ENCODE measurements at places on chromosomes 3 and 15.

DNA sequence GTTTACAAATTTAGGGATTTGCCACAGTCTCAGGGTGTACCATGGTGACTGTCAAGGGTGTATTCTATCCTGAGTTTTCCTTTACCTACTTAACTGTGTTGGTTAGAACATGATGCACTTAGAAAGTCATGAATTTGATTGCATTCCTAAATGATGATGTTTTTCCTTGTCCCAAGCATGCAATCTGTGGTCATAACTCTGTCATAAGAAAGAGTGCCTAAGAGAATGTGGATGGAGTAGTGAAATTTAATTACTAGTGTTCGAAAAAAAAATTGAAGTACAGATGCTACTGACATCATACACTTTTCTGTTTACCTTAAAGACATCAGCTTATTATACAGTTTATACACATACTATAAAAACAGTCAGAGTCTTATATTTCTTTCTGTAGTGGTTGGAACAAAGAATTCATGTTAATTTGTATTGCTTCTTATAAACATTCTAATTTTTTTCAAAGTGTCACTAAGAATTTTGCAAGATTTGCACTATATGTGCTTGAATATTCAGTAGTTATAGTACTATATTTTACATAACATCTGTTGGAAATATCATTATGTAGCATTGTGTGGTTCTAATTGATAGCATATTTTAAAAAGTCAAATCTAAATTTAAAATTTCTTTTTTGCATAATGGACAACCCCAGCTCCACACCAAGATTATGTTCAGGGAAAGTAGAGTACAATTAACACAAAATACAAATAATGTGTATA, 231.3 kb upstream of the KCNMB2 start:
- no peak for DNase-seq

DNA sequence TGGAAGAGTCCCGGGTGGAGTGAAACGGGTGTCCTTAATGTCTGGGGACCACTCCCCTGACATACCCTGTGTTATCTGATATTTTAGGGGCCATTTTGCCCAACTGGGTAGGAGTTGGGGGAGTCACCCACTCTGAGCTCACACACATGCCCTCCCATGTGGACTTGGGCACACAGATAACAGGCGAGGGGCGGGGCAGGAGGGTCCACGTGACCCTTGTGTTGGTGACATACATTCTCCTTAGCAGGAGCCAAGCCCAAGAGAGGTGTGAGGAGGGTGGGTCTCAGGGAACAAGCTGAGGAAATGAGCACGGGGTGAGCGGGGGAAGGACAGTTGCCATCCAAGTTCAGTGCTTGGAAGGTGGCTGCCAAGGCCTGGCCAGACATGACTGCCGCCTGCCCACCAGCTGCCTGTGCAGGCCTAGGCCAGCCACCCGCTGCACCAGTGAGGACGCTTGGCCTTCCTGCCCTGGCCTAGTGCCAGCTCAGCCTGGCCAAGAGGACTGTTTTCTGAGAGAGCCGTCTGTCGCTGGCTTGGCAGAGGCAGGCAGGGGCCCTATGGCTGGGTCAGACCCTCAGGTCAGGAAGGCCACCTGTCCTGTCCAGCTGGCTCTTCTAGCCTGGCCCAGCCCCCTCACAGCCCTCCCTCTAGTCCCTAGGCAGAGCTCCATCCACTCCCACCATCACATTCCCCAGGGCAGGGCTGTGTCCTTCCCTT, 31.3 kb upstream of the TMEM115 start:
- DNase-seq = no peak

DNA sequence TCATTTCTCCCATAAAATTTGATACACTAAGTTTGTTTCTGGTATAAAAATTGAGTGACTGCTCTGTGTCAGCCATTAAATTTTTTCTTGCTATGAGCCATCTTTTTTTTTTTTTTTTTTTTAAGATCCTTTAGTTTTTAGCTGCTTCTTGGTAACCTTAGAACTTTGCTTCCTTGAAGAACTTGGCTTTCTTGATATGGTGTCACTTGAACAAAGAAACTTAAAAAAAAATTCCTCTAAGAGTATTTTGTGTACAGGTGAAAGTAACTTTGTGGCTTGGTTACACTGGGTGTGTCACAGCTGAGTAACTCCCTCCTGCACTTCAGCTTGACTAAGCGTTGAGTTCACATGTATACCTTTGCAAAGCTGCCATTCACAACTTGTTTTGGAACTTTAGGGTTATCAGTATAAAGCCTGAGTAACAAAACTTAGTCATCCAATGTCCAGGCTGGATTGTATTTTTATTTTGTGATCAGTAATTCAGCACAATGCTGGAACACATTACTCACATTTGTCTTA, 6.5 kb downstream of the CHD2 start:
- no peak for DNase-seq

DNA sequence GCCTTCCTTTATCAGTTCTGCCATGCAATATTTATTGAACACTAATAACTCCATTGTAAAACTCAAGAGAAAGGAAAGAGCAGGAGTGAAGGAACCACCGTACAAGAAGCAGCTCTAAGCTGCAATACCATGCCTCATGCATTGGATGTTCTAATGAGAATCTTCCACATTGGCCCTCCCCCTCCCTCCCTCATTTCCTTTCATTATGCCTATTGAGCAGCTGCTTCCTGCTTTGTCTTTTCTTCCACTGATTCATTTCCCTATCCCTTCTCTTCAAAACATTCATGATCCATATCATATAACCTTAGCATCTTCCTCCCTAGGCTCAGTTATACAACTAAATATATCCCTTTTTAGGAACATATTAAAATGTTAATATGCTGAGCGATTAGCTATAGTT, 698.7 kb upstream of the GOLIM4 start:
- DNase-seq = no peak

DNA sequence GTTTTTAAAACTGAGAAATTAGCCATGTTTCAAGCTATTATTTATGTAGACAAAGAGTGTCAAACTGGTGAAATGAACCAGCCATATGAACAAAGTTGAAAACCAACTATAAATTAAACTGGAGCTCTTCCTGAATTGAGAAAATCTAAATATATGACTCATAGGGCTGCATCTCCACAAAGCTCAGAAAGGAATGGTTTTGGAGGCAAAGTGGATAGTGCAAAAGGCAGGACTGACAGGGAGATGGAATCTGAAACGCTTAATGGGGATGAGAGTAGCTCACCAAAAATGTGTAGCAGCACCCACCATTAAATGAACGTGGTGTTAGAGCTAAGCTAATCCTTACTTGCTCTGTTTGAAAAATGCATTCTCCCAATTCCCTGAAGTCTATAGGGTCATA, 1066.0 kb downstream of the AGBL1 start:
- DNase-seq = no peak

- no peak for DNase-seq
Measured at GRCh38 chr3:139987908-139988307, 52.9 kb downstream of the CLSTN2 start.

DNA sequence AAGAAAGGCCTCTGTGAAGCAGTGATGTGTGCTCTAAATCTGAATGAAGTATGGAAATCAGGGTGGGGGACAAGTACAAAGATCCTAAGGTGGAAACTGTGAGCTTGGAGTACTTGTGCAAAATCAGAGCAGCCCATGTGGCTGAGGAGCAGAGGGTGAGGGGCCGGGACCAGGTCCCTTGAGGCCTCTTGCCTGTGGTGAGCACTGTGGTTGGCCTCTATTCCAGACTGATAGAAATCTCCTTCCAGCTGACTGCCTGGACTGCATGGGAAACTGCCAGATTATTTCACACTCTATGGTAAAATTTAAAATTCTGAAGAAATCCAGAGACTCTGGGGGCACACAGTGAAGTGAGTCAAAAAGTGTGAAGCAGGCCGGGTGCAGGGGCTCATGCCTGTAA, 81.4 kb downstream of the TM4SF4 start:
- DNase-seq = no peak

GRCh38 chr3:131540143-131540542, 37.4 kb upstream of the MRPL3 start:
- no peak for DNase-seq

DNA sequence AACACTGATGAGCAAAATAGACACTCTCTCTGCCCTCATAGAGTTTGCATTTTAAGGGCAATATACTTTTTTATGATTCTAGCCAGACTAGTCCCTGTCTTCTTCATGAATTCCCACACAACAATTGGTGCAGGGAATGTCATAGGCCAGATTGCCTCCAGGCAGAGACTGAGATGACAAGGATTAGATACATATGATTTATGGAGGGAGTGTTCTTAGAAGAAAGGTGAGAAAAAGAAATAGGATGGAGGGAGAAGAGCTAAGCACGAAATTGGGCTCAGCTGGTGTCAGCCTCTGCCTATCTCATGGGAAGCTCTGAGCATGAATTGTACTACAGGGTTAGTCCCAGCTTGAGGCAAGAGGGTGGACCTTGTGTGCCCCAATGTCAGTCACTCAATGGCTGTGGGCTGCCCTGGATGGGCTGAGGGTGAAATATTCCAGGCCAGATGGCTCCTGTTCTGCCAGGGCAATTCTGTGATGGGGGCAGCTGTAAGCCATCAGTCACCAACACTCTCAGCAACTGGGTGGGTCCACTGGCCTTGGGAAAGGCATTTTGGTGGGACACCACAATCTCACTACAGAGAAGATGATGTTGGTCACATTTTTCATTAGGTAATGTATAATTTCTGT, 31.1 kb downstream of the EIF1B start:
- DNase-seq = no peak

DNA sequence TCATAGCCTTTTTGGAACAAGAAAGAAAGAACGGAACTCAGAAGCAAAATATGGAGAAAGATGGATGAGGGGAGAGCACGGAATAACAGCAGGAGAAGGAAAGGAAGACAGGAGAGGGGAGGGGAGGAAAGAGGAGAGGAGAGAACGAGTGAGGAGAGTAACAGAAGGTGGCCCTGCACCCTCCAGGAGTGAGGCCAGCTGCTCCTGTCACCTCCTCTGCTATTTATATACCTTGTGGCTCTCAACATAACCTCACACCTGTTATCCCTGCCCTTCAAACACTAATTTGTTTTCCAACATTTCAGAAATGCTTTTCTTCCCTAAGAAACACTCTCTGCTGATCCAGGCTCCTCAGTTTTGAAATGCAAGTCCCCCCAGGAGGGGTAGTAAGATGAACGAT, 53.4 kb upstream of the ATP2B2 start:
- DNase-seq = no peak
